Epithelial cell of prostate (primary cell): ENCODE measurements at places on chromosomes 13 and 19.
A peak's percentile ranks its signal among the peaks of the same experiment; 100 is the strongest.

DNA sequence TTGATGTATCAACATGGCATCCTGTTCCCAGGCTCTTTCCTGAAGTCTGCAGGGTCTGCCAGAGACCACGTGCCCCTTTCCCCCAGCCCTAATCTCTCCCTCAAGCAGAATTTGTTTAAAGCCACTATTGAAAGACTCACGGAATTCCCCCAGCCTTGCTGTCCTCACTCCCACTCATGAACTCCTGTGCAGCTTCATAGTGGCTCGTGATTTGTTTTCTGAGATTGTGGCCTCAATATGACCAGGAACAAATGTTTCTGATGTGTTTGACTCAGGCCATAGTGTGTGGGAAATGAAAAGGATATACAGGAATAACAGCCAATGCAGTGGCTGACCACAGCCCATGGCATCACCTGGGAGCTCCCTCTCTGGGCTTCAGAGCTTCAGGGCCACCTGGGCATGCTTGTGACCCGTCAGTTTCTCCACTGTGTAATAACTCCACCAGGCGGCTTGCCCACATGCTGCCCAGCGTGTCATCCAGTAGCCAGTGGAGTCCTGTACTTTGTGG is 8.1 kb upstream of the SERPINE3 start:
- DNase-seq = no peak

DNA sequence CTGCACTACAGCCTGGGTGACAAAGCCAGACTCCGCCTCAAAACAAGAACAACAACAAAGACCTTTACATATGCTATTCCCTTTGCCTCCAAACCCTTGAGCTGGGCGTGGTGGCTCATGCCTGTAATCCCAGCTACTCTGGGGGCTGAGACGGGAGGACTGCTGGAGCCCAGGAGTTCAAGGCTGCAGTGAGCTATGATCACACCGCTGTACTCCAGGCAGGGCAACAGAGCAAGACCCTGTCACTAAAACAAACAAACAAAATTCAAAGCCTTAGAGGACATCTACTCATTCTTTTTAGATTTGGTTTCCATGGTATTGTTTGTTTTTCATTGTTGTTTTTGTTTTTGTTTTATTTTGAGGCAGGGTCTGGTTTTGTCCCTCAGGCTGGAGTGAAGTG is 7.8 kb downstream of the ACER1 start:
- no peak for DNase-seq

DNA sequence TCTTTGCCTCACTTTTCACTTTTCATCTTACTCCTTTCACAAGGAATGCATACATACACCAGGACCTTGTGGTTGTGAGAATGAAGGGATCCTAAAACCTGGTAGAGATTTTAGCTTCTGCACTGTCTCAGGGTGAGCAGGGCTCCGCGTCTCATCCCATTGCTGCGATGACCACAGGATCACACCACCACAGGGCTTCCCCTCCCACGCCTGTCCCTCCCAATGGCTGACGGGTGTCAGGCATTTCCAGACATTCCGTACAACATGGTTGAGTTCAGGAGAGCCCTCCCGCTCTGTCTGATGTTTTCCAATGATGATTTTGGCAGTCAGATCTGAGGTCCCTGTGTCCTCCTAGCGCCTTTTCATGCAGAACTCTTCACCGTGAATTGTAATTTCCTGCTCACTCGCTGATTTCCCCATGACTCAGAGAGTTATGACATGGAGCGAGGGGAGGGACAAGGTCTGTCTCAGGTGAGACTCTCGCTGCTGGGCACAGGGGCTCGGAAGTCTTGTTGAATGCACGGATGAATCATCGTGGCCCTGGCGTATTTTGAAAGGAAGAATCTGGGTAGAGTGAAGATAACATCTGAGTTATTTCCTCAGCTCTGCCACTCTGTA is 102.8 kb downstream of the TEX29 start:
- DNase-seq = no peak

- DNase-seq = no peak
Measured at GRCh38 chr19:31167690-31168089, 181.5 kb downstream of the TSHZ3 start.

DNA sequence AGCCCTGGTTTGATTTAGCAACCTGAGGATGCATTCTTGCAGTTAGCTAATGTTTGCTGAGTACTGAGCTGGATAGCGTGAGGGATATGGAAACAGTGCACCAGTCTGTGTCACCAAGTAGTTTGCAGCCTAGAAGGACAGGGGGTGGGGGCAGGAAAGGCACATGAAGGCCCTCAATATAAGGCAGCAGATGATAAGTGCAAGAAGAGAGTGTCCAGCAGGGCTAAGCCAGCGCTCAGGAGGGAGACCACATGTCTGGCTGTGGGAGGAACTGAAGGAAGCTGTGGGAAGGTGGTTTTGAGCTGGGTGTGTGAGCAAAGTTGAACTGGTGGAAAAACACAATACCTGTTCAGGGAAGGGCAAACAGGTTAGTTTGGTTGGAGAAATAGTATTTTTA is 1.7 kb downstream of the CXCL17 start:
- DNase-seq = peak; percentile 44

GRCh38 chr19:10068205-10068604 is 17.9 kb upstream of the SHFL start:
- no peak for DNase-seq

- DNase-seq = no peak
Measured at GRCh38 chr19:7292950-7293761, 1.1 kb downstream of the INSR start.

DNA sequence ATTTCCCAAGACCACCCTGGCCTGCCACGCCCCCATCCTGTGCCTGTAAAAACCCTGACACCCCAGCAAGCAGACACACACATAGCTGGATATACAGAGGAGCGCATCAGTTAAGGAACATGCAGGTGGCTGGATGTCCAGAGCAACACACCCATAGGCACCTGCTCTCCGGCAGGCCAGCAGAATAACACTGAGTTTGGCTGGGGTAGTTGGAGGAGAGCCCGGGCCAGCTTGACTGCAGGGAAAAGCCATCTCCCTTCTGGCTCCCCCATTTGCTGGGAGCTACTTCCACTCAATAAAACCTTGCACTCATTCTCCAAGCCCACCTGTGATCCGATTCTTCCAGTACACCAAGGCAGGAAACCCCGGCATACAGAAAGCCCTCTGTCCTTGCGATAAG is 8.9 kb downstream of the RASL11A start:
- no peak for DNase-seq

DNA sequence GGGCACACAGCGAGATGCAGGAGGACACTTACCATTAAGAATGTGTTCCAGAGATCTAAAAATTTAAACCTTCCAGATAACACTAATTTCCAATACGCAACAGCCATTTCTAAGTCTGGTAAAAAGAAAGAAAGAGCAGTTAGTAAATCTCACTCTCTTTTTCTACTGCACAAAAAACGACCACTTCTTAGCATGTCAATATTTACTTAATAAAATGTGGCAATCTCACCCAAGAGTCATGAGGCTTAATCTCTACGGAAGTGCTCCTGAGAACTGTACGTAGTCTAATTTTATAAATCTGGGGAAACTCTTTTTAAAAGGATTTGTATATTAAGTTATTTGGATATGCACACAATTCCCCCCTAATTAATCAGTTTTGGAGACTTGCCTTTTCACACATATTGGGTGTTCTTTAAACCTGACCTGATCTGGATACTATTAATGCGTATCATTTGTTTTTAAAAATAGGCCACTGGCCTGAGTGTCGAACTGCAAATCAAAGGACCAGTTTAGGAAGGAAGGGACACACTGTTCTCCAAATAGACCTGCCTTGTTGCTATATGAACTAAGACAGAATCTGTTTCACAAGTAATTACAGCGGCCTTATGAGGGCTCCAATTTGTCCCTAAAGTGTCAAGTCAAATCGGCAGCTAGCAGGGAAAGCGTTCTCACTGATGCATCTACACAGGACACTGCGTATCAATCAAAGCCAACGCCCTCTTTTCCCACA is 7.9 kb upstream of the ADPRHL1 start:
- DNase-seq = no peak

DNA sequence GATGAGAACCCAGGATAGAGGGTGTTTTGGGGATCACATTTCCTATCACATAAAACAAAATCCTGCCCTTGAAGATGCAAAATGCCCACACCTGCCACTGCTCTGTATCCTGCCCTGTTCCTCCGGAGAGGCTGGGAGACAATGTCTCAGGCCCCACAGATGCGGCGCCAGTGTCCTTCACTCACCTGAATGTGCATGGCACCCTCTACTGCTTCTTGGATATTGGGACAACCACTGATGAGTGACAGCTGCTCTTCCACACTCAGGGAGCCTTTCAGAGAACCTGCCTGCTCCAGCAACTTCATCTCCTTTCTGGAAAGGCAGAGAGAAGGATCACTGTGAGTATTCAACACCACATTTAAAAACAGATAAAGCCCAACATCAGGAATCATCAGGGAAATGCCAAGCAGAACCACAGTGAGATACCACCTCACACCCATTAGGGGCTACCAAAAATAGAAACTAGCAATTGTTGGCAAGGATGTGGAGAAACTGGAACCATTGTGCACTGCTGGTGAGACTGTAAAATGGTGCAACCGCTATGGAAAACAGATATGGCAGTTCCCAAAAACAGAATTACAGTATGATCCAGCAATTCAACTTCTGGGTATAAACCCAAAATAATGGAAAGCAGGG is 36.4 kb downstream of the CRYL1 start:
- no peak for DNase-seq

DNA sequence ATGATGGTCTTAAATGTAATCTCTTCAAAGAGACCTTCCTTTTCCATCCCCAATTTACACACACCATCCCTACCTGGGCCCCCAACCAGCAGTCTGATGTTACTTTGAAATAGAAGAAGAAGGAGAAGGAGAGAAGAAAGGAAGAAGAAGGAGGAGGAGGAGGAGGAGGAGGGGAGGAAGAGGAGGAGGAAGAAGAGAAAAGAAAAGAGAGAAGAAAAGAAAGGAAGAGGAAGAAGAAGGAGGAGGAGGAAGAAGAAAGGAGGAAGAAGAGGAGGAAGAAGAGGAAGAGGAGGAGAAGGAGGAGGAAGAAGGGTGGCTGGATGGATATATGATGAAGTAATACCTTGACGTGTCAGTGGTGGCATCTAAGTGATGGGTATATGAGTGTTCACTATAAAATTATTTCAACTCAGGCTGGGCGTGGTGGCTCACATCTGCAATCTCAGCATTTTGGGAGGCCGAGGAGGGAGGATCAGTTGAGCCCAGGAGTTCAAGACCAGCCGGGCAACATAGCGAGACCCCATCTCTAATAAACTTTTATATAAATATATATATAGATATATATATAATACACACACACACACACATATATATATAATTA is 3.7 kb upstream of the LRFN1 start:
- no peak for DNase-seq

DNA sequence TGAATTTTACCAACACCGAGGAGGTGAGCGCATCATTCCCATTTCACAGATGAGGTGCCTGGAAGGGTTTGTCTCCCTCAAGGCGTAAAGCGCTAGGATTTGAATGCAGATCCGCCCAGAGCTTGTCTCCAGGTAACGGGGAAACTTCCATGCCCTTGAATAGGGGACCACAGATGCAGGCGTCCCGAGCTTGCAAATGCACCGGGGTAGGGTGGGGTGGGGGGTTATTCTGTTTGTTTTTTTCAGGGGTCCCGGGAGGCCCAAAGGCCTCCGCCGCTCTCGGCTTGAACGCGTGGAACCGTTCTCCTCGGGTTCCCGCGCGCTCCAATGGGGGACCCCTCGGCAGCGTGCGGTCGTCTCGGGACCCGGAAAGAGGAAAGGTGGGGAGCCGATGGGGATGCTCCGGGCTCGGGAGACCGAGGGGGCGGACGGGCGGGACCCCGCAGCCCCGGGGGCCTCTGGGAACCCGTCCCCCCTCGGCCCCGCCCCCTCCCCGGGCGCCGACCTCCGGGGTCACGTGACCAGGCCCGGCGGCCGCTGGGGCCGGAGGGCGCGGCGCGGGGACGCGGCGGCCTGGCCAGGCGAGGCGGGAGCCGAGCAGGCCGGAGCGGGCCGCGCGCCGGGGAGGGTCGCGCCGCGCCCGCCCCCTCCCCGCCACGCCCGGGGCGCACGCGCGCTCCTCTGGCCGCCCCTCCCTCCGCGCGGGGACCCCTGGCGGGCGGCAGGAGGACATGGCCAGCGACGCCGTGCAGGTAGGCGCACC is at the start of gene PKN1:
PKN1 (plus strand) TSS at position 516 of the 763 bp plus-strand sequence; CDS start at position 732, 216 bp downstream.
- DNase-seq = no peak

GRCh38 chr13:106794117-106794516 is 226.2 kb upstream of the ARGLU1 start:
- no peak for DNase-seq

DNA sequence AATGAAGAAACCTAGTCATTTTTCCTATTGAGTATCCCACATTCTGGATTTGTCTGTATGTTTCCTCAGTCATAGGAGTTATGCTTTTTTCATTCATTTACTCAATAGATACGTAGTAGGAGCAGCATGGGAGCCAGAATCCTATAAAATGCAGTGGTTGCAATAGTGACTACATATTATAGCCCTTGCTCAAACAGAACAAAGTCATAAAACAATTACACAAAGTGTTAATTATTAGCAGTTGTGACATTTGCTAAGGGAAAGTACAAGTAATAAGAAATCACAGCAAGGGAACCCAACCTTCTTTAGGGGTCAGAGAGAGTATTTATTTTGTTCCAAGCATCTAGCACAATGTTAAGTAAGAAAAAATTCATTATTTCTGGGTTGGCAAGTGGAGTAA is 27.7 kb upstream of the POU4F1 start:
- no peak for DNase-seq

DNA sequence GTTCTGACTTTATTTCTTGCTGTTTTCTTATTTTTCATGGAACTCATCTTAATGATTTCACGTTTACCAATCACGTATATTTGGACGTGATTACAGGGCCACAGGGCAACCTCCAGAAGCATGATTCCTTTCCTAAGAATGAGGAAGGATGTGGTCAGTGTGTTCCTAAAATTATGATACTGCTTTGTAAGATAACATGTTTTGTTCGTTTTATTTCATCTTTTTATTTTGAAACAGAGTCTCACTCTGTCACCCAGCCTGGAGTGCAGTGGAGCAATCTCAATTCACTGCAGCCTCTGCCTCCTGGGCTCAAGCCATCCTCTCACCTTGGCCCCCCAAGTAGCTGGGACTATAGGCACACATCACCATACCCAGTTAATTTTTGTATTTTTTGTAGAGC is 24.8 kb upstream of the LAIR1 start:
- no peak for DNase-seq
